Glutamatergic neuron (in vitro differentiated cells): ENCODE measurements at places on chromosomes 2 and 18. TPM values are rescaled to one million over a fixed set of nuclear protein-coding genes. Genes with fewer than 3 reads are reported as not detected.

DNA sequence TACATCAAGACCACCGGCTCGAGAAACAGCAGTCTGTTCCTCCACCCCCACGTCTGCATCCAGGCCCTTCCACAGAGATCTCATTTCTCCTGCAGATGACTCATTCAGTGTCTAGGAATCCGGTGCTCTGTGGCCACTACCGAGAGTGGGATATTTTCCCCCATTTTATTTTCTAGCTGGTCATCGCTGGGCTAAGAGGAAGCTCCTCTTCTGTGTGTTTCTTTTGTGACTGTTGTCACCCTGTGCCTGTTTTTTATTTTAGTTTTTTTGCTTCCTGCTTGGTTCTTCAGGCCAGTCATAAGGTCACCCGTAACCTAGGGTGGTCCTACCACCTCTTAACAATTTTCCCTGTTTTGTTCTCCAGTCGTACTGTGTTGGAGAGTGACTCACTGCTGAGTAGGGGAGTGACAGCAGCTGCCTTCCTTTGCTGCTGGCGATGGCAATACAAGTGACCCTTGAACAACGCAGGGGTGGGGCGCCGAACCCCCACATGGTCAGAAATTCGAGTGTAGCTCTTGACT is 6.7 kb downstream of the RAMP1 start:
- no peak for DNase-seq

DNA sequence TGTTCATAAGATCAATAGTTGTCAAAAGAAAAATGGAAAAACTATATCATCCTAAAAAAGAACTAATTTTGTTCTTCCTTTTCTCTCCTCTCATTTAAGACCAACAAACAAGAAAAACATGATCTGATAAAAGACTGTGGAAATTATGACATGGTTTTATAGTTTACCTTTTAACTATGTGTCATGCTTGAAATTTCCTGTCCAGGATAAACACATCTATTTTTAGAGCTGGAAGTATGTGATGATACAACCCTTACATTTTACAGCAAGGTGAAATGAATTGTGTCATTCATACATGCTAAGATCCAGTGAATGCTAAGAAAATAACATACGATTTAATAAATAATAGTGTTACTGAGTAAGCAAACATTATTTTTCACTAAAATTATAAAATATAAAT is 89.9 kb downstream of the GULP1 start:
- DNase-seq = no peak

GRCh38 chr2:139067072-139067471 is 286.9 kb upstream of the NXPH2 start:
- DNase-seq = no peak

GRCh38 chr2:177541258-177541991 is 148.9 kb downstream of the AGPS start:
- no peak for DNase-seq

- no peak for DNase-seq
These were observed 124.7 kb downstream of the ZFP36L2 start for GRCh38 chr2:43101751-43102150.

- DNase-seq = no peak
These were observed 129.7 kb downstream of the RTP5 start for GRCh38 chr2:241999184-241999583.

DNA sequence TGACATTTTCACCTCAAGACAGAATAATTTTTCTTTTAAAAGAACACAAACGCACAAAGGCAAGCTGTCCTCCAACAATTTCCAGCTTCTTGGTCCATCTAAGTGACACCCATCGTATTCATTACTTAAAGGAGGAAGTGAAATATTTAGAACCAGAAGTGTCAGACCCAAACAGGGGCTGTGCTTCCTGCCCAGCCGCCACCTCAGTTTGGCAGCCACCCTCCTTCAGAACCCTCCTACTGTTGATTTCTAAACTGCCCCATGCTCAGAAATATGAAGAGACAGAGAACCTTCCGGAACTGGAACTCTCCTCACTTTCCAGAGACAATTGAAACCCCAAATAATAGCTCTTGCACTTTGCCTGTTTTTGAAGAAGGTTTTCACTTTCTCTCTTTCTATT is 734.8 kb upstream of the SALL3 start:
- no peak for DNase-seq

GRCh38 chr2:12044857-12045256 is 298.4 kb downstream of the LPIN1 start:
- no peak for DNase-seq

- no peak for DNase-seq
These were observed 151.5 kb downstream of the NCK2 start for GRCh38 chr2:105895990-105896764.

DNA sequence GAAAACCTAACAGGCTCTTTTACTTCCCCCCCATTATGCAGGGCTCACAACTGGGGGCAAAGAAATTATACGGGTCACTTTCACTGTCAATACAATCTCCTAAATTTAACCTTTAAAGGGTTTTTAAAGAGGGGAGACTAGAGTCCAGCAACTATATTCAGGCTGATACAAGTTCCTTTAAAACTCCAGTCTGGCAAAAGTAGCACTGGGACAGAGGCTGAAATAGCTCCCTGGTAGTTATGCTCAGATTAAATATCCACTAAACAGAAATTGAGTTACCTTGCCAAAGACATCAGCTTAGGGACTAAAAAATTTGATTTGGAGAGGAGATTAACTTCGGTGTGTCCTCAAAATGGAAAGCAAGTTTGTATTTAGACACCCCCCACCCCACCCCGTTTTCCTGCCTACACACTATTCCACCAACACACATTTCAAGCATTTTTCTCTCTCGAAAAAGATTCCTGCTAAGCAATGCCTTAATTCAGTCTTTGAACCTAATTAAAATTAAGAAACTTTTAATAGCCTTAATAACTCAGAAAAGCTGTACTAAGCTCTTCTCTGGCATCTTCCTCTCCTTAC is 127.2 kb downstream of the OSBPL1A start:
- DNase-seq = no peak

DNA sequence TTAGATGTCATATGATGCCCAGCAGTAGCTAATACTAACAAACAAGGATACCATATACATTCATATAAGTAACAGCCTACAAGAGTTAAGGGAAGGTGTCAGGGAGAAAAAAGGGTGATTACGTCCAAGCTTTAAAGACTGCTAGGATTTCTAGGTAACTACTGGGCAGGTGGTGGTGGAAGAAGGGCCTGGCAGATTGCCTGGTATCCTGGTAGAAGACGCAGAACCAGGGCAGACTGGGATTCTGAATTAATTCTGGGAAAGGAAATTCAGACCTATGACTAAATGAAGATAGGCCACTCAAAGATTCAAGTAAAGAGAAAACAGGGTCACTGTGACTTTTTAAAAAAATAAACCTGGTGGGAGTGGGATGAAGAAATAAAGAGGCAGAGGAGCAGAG is 31.9 kb downstream of the NDUFA10 start:
- no peak for DNase-seq

GRCh38 chr2:166180951-166181812 is 53.4 kb upstream of the SCN1A start:
- DNase-seq = peak; percentile 64

GRCh38 chr2:27664154-27664574 is 475 bp downstream of the SLC4A1AP start:
- DNase-seq = no peak

DNA sequence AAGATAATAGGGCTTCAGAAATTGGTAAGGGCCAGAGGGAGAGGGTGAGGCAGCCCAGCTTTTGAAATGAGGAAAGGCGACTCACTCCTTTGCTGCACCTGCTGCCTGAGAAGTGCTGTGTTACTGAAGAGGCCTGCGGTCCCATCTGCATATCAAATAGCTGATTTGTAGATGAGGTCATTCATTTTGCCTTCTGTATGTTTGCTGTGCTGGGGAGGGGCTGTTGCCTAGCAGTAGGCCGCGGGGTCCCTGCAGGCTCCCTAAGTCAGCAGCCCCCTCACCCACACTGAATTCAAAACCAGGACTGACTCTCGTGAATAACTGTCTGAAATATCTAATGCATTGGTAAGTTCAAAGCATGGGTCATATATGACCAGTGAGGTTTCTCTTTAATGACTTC is 377.2 kb downstream of the SOX11 start:
- peak; percentile 57 for DNase-seq

GRCh38 chr18:63283305-63284094 is 36.1 kb downstream of the BCL2 start:
- DNase-seq = no peak

DNA sequence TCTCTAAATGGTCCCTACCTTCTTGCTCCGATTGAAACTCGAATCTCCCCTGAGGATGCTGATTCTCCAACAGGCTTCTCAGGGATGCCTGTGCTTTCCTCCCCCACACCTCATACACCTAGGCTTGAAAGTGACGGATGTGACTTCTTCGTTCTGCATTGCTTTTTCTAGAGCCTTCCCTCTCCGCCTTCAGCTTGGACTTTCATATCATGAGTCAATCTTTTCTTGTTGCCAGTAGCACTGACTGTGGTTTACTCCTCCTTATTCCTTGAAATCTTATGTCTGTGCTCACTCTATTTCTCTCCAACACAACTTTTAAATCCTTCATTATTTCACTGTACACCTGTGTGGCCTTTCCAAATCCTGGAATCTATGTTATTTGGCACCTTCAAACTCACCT is 451.4 kb downstream of the TMX3 start:
- no peak for DNase-seq

DNA sequence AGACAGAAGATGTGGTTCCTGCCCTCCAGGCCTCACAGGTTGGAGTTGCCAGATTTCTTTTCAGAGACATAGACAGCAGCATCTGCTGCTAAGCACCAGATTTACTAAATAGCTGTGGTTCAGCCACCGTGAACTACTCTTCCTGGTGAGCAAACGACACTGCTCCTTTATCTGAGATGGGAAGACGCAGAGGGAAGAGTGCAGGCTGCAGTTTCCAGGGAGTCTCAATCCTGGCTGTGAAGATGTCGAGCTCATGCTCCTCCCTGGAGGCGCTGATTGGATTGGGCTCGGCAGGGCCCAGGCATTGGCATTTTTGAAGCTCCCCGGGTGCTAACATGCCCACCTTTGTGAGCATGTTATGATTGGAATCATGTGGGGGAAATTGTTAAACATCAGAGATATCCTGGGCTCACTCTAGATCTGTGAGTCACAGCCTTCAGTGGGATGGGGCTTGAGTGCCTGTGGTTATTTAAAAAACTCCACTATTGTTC is 314.8 kb downstream of the TSN start:
- no peak for DNase-seq

- DNase-seq = no peak
These were observed 2.9 kb upstream of the C2orf72 start for GRCh38 chr2:231034291-231034882.

GRCh38 chr2:223383315-223383714 is 218.8 kb downstream of the SCG2 start:
- DNase-seq = no peak

- peak; percentile 27 for DNase-seq
These were observed 58.2 kb downstream of the KLF7 start for GRCh38 chr2:207107551-207107950.

Gene TUBA4B
- total RNA-seq = not detected

Gene UGT1A5
- total RNA-seq = not detected

Gene IL36G
- total RNA-seq = not detected

Gene CYBRD1
- total RNA-seq = 0.54 TPM

Gene CXCR4
- 215 TPM for total RNA-seq

Gene GATA6
- 0.42 TPM for total RNA-seq

Gene SOX11
- 576 TPM for total RNA-seq

Gene TLX2
- total RNA-seq = 21.2 TPM

Gene KRTCAP3
- total RNA-seq = 4.2 TPM

Gene FAM228A
- total RNA-seq = 0.69 TPM

Gene CTLA4
- not detected for total RNA-seq

Gene REG3A
- not detected for total RNA-seq

Gene CLEC4F
- 0.66 TPM for total RNA-seq
